Astrocyte of the cerebellum (primary cell): ENCODE measurements at places on chromosomes 7 and 10.

GRCh38 chr7:130277763-130278643, 11.3 kb downstream of the CPA2 start:
- no peak for DNase-seq

DNA sequence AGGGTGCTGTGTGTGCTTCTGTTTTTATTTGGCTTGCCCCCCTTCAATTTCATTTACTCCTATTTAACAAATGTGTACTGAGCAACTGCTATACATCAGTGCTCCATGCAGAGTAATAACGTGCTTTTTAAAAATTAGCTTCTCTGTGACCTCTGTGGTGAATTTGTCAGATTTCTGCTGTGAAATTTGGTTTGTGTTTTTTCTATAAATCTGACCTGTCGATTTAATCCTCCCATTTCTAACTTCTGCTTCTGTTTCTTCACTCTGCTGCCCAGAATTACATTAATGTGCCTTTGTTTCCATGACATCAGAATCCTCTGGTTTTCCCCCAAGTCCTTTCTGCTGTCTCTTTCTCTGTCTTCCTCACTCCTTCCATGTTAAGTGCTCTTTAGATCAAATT, 123.8 kb upstream of the CACNA2D1 start:
- DNase-seq: no peak

DNA sequence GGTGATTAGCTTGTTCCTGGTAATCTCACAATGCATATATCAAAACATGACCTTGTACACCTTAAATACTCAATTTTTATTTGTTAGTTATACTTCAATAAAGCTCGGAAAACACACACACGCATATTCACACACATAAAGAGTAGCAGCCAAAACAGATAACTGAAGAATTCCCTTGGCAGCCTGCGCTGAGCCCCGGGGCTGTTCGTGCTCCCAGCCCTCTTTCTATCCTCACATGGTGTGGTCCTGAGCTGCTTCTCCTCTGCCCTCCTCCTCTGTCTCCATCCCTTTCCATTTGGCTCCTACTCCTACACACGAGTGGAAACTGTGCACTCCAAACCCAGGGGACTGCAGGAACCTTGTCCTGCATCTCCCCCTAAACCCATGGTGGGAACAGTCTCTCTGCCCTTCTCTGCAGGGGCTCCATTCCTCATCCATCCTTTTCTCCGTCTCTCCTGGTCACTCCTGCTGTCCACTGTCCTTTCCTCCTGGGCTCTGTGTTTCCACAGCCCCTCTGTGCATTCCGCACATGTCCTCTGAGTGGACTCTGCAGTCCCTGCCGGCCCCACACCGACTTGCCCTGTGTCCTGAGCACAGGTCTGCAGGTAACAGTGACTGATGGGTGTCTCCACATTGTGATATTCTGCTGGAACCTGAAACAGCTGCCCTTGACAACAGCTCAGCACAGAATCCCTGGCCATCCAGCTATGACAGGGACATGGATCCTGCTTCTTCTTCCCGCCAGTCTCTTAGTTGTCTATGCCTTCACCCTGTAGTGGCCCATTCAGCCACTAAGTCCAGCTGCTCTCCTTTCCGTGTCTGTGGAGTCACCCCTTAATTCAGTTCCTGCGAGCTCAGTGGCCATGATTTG, 216.8 kb upstream of the ZNF32 start:
- no peak for DNase-seq

DNA sequence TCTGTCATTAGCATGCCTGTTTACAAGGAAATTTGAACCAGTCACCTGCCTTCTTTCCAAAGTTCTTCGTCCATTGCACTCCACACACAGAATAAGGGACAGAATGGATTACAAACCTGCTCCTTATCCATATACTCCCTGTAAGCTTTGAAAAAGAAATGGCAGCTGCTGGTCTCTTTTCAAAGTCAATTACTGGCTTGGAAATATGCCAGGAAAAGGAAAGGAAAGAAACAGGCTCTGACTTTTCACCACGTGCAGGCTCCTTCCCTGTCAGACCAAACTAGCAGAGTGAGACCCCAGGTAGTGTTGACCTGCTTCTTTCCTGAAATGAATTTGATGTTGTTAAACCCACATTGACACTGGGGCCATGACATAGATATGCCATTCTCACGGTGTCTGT, 84.5 kb downstream of the LHFPL3 start:
- no peak for DNase-seq

DNA sequence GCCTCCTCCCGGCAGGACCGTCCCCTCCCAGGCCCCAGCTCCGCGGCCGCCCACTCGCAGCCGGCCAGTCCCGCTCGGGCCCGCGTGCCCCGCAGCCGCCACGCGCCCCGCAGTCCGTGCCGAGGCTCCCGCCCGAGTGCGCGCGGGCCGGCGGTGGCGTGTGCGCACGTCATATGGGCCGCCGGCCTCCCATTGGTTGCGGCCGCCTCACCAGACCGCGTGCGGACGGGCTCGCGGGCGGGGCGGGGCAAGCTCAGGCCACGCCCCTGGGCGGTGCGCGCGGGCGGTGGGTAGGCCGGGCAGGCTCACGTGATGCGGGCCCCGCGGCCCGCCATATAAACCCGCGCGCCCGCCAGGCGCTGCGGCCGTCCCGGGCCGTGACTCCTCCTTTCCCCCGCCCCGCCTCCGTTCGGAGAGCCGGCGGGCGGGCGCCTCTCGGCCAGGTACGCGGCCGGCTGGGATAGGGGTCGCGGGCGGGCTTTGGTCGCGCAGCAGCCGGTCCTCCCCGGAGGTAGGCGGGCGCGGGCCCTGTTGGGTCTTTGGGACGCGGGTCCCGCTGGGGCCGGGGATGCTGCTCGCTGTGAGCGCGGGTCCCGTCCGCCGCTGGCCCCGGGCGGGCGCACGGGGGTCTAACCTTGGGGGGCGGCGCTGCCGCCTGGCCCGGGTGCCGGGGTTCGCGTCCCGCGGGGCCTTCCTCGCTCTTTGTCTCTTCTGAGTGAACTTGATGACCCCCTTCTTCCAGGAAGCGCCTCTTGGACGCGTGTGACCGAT, at the start of gene INSIG1:
Gene INSIG1 (plus strand): TSS at position 362 of the 771 bp plus-strand sequence. CDS start 408 bp downstream, at position 770.
- peak; percentile 79 for DNase-seq

DNA sequence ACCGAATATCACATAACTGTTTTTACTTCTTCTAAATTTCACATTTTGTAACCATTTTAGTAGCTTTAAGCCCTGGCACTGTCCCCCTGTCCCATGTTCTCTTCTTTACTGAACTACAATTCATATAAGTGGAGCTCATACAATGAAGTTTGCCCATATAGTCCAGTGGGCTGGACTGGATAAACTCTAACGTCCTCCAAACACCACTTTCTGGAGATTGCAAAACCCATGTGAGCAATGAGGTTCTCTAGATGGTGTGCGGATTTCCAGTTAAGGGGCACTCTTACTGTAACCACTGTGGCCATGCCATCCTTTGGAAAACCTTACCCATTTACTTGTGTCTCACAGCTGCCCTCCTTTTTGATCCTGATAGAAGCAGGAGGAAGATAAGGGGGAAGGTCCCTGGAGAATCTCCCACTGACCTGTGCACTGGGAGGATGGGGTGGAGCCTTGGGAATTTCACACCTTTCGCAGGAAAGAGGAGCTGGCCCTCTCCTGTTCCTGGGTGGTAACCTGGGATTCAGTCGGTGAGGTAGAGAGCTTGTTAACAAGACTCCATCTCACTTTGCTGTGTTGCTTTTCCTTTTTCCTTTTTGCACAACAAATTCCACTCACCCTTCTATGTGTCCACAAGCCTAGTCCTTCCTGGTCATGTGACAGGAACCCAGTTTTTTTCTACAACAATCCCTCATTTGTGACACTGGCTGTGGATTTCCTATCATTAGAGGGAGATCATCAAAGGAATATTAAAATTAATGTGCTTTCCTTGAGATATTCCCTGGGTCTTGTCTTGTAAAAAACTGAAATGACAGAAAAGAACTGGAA, 120.7 kb downstream of the ARID5B start:
- no peak for DNase-seq

GRCh38 chr10:56537984-56538383, 176.9 kb upstream of the ZWINT start:
- DNase-seq: peak; percentile 89

DNA sequence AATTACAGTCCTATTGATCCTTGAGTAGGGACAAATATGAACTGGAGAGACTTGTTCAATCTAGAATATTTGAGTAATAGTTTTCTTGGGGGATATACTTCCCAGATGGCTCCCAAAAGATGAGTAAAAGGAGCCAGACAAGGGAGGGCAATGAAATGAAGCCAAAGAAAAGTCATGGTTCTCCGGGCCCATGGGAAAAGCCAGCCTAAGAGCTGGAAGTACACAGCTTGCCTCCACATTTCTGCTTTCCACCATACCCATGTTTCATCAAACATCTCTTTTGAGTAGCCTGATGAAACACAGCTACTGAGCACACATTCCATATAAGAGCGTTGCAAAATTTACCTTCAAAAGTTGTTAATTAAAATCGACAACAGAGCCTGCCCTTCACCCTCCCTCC, 535.0 kb upstream of the FZD8 start:
- DNase-seq: no peak

DNA sequence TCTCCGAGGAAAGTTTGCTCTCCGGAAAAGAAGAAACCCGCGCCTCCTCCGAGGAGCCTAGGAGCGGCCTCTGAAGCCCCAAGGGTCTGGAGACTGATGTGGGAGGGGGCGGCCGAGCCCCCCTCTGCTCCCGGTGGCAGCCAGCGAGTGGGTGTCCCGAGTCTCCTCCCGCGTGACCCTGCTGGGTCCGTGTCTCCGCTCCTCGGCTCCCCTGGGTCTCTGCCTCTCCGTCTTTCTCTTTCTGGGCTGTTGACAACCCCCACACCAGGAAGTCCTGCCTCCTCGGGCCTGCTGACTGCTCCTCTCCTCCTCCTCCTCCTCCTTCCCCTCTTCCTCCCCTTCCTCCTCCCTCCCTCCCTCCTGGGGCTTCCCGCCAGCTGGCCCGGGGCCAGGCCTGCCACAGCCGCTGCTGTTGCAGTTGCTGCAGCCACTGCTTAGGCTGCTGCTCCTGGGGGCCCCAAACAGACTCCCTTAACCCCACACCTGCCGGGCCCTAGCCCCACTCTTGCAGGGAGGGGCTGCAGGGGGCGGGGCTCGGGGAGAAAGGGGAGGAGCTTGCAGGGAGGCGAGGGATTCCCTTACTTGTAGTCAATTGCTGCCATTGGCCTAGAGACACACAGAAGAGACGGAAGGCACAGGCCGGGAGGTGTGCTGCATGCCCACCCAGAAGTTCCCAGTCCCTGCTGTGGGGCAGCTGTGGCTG, at the start of gene TSC22D4:
Gene TSC22D4 (minus strand): TSS at position 257 of the 703 bp plus-strand sequence. CDS start 1,176 bp downstream, outside the sequence.
- DNase-seq: peak; percentile 75

DNA sequence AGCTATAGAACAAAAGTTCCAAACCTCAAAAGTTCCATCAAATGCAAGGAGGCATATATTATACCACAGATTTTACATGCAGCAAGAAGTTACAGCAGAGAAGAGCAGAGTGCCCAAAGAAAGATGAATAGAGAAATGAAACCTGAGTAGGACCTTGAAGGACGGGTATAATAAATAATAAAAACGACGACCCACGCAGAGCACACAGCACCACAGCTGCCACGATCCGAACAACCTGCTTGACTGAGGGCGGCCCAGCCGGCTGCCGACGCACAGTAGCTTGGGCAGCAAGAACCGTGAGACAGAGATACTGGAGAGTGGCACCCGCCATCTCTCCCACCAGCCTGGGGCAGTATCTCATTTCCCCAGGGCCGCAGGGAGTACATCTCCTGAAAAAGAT, 79.0 kb downstream of the HIPK2 start:
- DNase-seq: no peak

GRCh38 chr10:14823966-14824365, 13.9 kb downstream of the CDNF start:
- no peak for DNase-seq

DNA sequence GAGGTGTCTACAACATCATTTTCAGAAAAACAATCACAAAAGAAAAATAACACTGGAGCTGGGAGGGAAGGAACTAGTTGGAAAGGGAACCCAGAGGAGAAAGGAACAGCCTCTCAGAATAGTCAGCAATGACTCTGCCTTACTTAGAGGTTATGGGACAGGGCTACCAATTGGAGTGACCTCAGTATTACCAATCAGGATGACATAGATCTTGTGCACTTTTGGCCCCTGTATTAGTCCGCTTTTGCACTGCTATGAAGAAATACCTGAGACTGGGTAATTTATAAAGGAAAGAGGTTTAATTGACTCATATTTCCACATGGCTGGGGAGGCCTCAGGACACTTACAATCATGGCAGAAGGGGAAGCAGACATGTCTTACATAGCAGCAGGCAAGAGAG, 99.7 kb upstream of the SDK1 start:
- no peak for DNase-seq

GRCh38 chr7:2604608-2605174, 27.1 kb upstream of the TTYH3 start:
- no peak for DNase-seq

DNA sequence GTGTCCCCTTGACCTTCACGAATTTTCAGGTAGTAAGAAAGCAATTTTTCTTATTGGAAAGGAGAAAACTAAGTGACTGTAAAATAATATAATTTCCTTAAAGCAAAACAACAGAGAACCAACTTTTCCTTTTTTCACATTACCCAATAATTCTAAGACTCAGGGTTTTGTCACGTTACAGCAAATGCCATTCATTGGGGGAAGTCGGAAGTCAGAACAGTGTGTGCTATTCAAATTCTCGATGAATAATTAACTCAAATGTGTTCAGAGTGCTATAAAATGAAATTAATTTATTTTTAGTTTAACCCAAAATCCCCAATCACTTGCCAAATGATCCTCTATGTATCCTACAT, 40.0 kb downstream of the DIP2C start:
- DNase-seq: no peak

DNA sequence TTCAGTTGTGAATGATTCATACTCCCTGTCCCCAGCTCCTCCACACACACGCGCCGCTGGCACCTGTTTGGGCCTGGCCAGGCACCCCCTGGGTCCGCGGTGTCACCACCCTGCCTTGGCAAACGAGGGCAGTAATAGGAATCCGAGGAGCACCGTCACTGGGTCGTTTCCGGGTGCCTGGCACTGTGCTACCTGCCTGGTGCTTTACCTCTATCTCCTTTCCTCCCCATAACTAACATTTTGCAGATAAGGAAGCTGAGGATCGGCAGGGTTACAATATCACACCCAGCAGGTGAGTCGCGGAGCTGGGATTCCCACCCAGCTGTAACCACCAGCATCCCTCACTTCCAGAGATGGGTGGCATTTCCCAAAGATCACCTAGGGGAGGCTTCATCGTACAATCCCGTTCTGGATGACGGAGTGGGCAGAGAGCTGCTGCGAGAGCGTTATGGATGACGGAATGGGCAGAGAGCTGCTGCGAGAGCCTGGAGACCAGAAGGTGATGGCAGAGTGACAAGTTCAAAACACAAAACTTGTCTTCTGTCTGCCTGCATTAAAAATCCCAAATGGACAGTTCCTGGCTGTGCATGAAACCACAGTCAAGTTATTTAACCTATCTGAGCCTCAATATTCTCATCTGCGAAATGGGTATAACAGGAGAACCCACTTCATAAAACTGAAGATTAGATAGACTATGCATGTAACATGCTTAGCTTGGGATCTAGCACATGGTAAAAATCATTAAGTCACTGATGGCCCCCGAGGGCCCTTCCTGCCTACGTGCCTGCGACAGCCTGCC, 1.1 kb upstream of the HSPA12A start:
- DNase-seq: no peak
